CD4-positive, alpha-beta T cell treated with Interleukin-17A for 4 hours (primary cell): ENCODE measurements at places on chromosomes 1 and 21.

- DNase-seq = peak; percentile 51
Measured at GRCh38 chr1:184753608-184754475, 816 bp downstream of the EDEM3 start.

- peak; percentile 45 for DNase-seq
Measured at GRCh38 chr1:18934205-18935000, 22.1 kb downstream of the IFFO2 start.

GRCh38 chr1:86296305-86297205, 99.6 kb downstream of the ODF2L start:
- no peak for DNase-seq

DNA sequence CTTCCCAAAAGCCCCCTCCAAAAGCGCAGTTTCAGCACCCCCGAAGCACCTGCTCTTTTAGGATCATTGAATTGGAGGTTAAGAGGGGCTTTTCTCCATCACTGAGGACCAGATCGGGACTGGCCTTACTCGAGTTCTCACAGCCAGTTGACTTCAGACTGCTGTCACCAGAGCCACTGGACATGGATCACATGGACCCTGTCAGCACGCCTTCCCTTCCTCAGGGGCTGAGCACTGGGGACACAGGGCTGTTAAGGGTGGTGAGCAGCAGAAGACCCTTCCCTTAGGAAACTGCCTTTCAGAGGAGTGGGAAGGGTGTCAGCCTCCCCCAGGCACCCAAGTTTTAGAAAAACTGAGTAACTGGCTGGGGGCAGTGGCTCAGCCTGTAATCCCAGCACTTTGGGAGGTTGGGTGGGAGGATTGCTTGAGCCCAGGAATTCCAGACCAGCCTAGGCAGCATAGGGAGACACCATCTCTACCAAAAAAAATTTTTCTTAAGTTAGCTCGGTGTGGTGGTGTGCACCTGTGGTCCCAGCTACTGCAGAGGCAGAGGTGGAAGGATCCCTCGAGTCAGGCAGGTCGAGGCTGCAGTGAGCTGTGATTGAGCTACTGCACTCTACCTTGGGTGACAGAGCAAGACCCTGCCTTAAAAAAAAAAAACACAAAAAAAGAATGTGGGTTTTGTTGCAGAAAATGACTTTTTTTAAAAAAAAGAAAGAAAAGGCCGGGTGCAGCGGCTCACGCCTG, 584 bp upstream of the FGR start:
- DNase-seq = no peak

GRCh38 chr1:78617615-78618026, 2.6 kb upstream of the IFI44L start:
- peak; percentile 64 for DNase-seq

DNA sequence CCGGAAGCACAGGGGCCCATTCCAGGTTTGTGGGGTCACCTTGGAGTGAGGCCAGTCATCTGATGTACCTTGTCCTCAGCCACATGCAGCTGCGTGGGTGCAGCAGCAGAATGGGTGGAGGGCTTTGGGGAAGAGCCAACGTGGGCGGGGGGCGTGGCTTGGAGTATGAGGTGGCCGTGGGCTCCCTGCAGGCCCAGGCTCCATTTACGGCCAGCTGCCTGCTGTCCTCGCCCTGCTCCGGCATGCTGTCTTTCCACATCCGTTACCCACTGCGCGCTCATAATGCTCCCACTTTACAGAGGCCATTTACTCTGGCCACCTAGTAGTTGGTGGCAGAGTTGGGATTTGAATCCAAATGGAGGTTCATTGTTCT, 27.8 kb upstream of the TINAGL1 start:
- DNase-seq = no peak

DNA sequence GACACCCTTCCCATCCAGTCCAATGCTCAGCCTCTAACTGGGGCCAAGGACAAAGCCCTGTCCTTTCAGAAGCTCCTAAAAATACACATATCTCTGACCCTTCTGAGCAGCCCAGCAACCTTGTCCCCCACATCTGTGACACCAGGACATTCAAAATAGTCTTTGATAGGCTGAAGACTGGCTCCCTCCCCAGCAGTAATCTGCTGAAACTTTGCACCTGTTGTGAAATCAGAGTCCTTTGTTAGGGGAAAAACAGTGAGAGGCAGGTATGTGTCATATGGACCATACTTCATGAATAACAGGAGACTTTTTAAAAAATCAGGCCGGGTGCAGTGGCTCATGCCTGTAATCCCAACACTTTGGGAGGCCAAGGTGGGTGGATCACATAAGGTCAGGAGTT, 82.4 kb upstream of the VAMP3 start:
- no peak for DNase-seq

DNA sequence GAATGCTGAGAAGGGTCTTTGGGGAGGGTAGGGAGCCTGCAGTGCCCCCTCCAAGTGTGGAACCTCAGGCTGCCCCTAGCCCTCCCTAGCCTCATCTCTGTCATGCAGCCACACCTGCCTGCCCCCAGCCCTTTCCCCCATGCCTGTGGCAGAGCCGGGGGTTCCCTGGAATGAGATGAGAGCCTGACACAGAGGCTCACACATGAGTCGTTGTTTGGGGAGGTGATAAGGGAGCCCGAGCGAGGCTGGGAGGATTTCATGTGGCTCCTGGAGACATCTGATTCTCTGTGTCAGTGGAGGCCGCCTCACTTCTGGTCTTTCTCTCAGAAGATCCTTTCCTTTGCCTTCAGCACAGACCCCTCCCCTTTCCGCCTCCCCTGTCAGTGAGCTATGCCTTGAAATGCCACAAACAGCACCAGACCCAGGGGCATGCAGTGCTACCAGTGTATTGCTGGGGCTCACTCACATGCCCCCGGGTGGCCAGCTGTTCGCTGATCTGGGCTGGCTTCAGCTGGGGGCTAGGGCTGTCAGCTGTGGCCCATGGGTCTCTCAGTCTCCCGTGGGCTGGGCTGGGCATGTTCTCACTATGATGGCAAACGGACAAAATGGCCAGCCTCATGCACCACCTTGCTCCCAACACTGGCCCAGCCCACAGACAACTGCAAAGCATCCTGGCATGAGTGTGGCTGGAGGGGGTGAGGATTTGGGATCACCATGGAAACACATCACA, 102.6 kb downstream of the AJAP1 start:
- no peak for DNase-seq

- DNase-seq = peak; percentile 66
Measured at GRCh38 chr1:84298328-84298683, 3.2 kb upstream of the SAMD13 start.

- no peak for DNase-seq
Measured at GRCh38 chr1:201360486-201360885, 17.0 kb downstream of the TNNT2 start.
